ENCODE measurements at places on chromosomes 1 and 21.
A peak's percentile ranks its signal among the peaks of the same experiment; 100 is the strongest.

DNA sequence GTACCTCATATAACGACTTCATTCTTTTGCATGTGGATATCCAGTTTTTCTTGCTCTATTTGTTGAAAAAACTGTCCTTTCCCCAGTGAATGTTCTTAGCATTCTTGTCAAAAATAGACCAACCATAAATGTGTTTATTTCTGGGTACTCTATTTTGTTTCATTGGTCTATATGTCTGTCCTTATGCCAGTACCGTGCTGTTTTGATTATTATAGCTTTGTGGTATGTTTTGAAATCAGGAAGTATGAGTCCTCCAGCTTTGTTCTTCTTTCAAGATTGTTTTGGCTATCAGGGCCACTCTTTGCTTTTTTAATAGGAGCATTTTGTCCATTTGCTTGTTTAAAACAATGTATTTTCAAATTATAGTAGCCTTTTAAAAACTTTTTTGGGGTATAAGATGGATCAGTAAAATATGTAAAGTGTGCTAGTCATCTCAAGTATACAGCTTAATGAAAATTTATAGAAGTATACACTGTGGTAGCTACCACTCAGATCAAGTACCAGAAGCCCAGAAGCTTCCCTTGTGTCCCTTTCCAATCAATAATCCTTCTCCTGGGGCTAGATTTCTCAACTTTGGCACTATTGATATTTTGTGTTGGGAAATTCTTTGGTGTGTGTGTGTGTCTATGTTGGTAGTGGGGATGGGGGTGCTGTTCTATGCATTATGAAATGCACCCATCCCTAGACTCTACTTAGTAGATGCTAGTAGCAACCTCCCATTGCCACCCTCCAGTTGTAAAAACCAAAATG is 16.8 kb downstream of the MROH7 start:
- no peak for DNase-seq

GRCh38 chr1:200179126-200179780 is 151.7 kb downstream of the NR5A2 start:
- no peak for DNase-seq

DNA sequence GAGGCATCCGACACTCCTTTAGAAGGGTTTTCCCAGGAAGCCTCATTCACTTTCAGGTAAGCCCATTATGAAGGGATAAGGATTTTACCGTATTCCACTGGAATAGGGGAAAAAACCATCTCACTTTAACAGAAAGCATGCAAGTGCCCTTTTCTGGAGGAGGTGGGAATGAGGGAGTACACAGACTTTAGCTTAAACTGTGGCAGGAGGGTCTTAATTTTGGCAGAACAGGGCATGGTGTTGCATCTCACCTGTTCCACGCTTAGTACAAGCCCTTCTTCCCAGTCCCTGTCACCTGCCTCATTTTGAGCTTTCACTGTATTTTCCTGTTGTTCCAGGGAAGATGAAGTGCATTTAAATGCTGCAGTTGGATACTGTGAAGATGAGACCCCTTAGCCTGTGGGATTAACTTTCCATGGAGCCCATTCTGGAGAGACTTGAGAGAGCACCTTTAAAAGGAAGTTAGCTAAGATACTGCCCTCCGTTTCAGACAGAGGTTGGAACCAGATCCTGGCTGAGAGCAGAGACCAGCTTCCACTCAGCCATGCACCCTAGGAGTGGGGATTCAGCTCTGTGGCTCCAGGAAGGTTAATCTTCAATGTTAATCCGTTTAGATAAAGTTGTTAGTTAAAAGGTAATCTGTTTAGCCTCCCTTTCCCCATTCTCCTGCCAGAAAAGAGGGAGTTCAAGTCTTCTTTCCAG is 42.6 kb downstream of the PBX1 start:
- DNase-seq, result no peak

GRCh38 chr1:12595757-12596006 is 22.3 kb downstream of the DHRS3 start:
- peak; percentile 86 for DNase-seq
